ENCODE measurements at places on chromosomes 7 and 10. TPM values are rescaled to one million over a fixed set of nuclear protein-coding genes. Genes with fewer than 3 reads are reported as not detected.

DNA sequence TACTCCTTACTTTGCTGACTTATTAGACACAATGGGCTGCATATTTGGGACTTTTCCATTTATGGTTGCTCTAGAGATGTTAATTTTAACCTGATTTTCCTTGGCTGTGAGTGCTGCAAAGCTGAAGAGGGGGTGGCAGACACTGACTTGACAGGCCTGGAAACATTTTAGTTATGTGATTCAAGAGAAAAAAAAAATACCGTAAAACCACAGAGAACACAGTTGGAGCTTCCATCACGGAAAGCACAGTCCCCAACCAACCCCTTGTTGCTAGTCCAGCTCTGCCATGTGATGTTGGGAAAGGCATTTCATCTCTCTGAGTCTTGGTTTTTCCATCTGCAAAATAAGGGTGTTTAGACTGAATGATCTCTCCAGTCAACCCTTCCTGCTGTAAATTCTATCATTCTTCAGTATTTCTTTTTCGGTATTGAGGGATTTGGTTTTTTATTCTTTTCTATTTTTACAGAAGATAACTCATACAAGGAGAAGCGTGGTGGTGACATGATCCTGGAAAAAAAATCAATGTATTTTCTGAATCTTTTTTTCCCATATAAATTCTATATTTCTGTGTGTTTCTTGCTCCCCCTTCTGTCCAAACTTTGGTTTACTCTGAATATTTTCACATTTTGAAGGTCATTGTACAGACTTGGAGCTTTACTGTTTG lies 246.1 kb downstream of the REEP3 start:
- H3K4me1 ChIP-seq = no peaks in the 10 kb centered on the region
- no peaks in the 10 kb centered on the region for H3K36me3 ChIP-seq
- H3K27ac ChIP-seq = no peak overlapping the region
- DNase-seq = no peak
- H3K27me3 ChIP-seq = peaks cover 12% of the 10 kb centered on the region
- no peak overlapping the region for H3K4me3 ChIP-seq

GRCh38 chr10:52239771-52240170 lies 74.3 kb upstream of the DKK1 start:
- H3K27me3 ChIP-seq = no peaks in the 10 kb centered on the region
- no peak overlapping the region for H3K4me3 ChIP-seq
- H3K36me3 ChIP-seq = no peaks in the 10 kb centered on the region
- H3K4me1 ChIP-seq = no peaks in the 10 kb centered on the region

GRCh38 chr7:20218279-20218678 lies 1.1 kb upstream of the MACC1 start:
- no peak overlapping the region for H3K4me3 ChIP-seq
- no peaks in the 10 kb centered on the region for H3K36me3 ChIP-seq
- H3K27ac ChIP-seq = no peak overlapping the region
- no peak for DNase-seq

SERPINE1 gene
- 0.58 TPM for total RNA-seq

ATP6V0A4 gene
- not detected for total RNA-seq

ZEB1 gene
- 38.3 TPM for total RNA-seq

LLCFC1 gene
- total RNA-seq = not detected

- H3K4me1 ChIP-seq = peaks cover 36% of the 10 kb centered on the region
- peaks cover 40% of the 10 kb centered on the region for H3K36me3 ChIP-seq
- peaks cover 3% of the 10 kb centered on the region for H3K27me3 ChIP-seq
- no peak for DNase-seq
- H3K27ac ChIP-seq = peak overlapping the region; percentile 100
Measured at GRCh38 chr10:51700228-51700817, 928 bp upstream of the CSTF2T start.

GRCh38 chr10:103472005-103472404 lies 7.0 kb downstream of the CALHM3 start:
- H3K27ac ChIP-seq = peak overlapping the region; percentile 95
- no peaks in the 10 kb centered on the region for H3K27me3 ChIP-seq
- H3K4me3 ChIP-seq = peak overlapping the region; percentile 74
- H3K36me3 ChIP-seq = peaks cover 15% of the 10 kb centered on the region

PIK3CG gene
- total RNA-seq = 53.1 TPM
